Left renal pelvis (tissue), 4 donors: ENCODE measurements at places on chromosomes 5 and 9. TPM values are rescaled to one million over a fixed set of nuclear protein-coding genes. Genes with fewer than 3 reads are reported as not detected.

Gene PCDHGA4
- 4.6 TPM for polyA plus RNA-seq

Gene PCDHGA5
- polyA plus RNA-seq: 2.8 TPM

Gene FBP2
- not detected for polyA plus RNA-seq

Gene CAMK4
- polyA plus RNA-seq: 6.2 TPM

Gene CLPTM1L
- 71.9 TPM for polyA plus RNA-seq

Gene OBP2B
- polyA plus RNA-seq: not detected

Gene FBXW5
- 36.2 TPM for polyA plus RNA-seq

Gene PCDHB4
- 2.4 TPM for polyA plus RNA-seq

Gene TXNDC8
- not detected for polyA plus RNA-seq

Gene LRRC14B
- not detected for polyA plus RNA-seq

- no peak for DNase-seq
Measured at GRCh38 chr9:81791076-81791475, 101.7 kb upstream of the TLE1 start.

DNA sequence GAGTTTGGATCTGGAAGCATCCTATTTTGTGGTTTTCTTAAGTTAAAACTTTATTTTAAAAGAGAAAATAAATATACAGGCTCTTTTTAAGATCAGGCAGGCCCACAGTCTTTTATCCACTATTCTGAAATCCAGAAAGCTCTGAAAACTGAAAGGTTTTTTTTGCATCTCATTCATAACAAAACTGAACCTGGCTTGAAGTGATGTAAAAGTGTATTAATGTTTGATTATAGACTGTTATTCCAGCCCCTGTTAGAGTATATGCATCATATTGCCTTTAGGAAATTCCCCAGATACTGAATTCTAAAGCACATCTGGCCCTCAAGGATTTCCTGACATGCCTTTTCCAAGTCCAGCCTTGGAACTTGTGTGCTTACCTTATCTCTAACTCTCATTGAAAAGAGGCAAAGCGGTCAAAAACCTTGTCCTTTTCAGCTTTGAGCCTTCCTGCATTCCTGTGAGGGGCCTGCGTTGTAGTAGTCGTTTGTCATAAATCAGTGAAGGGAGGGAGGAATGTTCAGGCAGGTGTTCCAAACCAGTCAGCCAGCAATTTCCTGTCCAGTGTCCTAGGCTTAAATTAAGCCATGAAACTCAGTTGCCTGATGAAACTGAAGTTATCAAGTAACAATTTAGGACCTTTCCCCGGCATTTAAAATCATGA, 110.4 kb downstream of the TLE4 start:
- peak; percentile 52 for DNase-seq

- no peak for DNase-seq
Measured at GRCh38 chr5:78667461-78668103, 19.0 kb upstream of the LHFPL2 start.

GRCh38 chr5:166979307-166979895, 1312.0 kb upstream of the WWC1 start:
- DNase-seq: no peak

- no peak for DNase-seq
Measured at GRCh38 chr5:106142116-106142515, 1528.6 kb downstream of the EFNA5 start.

DNA sequence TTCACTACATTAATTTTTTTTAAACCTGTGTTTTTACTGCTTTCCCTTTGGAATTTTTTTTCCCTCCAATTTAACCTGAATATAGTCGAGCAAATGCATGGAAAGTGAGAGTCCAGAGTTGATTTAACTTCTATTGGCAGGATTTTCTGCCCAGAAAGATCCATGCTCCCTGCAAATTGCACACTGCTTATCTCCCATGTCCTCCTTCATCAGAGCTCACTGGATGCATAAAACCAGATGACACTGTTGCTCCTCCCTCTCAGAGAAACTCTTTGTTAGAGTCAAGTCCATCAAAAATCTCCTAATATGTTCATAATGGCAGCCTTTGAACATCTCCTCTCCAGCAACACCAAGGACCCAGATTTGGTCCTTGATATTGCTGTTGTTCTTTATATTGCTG, 297.0 kb upstream of the SLC24A2 start:
- no peak for DNase-seq

DNA sequence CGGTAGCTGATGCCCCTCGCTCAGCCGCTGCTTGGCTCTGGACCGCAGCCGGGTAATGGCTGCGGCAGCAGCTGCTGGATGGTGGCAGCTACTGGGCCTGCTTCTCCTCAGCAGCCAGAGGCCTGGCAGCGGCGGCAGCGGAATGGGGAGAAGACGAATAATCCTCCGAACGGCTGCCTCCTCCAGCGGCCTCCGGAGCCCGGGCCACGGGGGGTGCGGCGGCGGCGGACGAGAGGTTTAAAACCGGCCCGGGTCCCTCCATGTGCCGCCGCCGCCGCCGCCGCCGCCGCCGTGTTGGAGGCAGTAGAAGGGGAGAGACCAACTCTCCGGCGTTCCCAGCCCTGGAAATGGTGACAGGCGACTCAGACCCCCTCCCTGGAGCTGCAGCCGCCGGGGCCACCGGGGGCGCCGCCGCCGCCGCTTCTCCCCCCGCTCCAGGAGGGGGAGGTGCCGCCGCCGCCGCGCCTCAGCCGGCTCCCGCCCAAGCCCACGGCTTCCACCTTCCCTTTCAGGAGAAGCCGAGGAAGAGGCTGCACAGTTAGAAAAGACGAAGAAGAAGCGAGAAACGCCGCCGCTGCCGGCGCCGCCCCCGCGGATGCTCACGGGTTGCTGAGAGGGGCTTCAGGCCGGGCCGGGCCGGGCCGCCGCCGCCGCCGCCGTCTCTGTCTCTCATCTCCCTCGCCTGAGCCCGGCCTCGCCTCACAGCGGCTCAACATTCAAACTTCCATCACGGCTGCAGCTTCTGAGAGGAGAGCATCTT, 118.4 kb upstream of the PRSS3 start:
- no peak for DNase-seq

DNA sequence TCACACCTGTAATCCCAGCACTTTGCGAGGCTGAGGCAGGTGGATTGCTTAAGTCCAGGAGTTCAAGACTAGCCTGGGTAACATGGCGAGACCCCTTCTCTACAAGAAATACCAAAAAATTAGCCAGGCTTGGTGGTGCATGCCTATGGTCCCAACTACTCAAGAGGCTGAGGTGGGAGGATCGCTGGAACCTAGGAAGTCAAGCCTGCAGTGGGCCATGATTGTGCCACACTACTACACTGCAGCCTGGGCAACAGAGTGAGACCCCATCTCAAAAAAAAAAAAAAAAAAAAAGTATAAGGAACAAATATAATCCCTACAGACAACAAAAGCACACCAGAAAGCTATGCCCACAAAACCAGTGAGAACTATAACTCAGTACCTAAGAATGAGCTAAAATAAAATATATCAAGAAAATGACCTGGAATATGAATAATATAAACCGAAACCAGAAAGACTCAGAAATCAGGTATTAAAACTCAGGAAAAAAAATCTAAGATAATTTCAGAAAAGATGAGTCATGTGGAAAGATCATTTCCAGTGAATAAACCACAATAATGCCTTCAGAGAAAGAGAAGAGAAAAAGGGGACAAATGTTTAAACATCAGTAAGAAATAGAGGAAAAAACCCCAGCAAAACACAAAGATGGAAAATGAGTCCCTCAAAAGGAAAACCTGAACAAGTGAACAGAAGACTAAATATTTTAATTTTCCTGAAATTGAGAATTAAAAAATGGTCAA, 57.4 kb downstream of the GOLPH3 start:
- DNase-seq: no peak

- no peak for DNase-seq
Measured at GRCh38 chr9:99385814-99386279, 163.8 kb downstream of the SEC61B start.

DNA sequence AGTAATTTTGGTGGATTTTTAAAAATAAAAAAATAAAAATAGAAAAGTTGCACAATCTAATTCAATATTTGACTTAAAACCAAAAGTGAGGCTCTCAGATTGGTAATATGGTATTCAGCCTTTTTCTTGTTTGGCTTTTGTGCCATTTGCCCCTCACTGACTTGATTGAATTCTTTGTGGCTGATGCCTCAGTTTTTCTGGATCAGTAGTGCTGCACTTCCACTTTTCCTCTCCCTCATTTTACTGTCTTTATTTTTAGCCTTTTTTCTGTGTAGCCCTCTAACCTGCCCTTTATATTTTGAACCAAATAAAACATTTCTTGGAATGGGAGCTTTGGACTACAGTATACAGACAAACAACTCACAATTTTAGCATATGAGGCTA, 3.8 kb upstream of the MSMP start:
- DNase-seq: no peak

DNA sequence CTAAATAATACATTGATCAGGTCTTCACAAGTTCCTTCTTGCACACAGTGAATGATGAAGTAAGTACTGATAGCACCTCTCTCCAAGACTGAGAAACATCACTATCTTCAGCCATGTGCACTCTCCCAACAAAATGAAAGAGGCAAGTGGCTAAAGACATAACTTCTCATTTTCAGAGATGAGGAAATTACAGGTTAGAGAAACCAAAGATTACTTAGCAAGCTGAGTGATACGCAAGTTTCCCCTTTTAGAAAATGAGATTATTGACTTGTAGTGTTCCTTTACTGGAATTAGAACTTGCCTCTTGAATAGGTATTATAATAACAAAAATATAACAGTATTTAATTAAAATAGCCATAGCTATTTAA, 21.6 kb downstream of the CEMIP2 start:
- no peak for DNase-seq

- no peak for DNase-seq
Measured at GRCh38 chr9:96253059-96253696, 48.8 kb downstream of the HSD17B3 start.

GRCh38 chr9:21590058-21590996, 108.2 kb upstream of the IFNE start:
- DNase-seq: no peak

GRCh38 chr5:94175912-94176311, 434.5 kb upstream of the POU5F2 start:
- no peak for DNase-seq

GRCh38 chr5:131329286-131329560, 65.4 kb downstream of the CDC42SE2 start:
- no peak for DNase-seq

GRCh38 chr5:34690301-34690700, 34.2 kb downstream of the RAI14 start:
- DNase-seq: no peak

GRCh38 chr9:129182625-129183494, 4.8 kb upstream of the IER5L start:
- no peak for DNase-seq

DNA sequence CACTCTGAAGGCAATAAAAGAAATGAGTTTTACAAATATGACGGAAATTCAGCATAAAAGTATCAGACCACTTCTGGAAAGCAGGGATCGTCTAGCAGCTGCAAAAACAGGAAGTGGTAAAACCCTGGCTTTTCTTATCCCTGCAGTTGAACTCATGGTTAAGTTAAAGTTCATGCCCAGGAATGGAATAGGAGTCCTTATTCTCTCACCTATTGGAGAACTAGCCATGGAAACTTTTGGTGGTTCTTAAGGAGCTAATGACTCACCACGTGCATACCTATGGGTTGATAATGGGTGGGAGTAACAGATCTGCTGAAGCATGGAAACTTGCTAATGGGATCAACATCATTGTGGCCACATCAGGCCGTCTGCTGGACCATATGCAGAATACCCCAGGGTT, 93.5 kb upstream of the RGMB start:
- DNase-seq: no peak
